ENCODE measurements at places on chromosomes 2 and 18.

GRCh38 chr18:48629730-48630324, 91.0 kb downstream of the CTIF start:
- DNase-seq = peak; percentile 85

- peak; percentile 31 for DNase-seq
Measured at GRCh38 chr2:180980943-180981911, 822 bp downstream of the UBE2E3 start.

DNA sequence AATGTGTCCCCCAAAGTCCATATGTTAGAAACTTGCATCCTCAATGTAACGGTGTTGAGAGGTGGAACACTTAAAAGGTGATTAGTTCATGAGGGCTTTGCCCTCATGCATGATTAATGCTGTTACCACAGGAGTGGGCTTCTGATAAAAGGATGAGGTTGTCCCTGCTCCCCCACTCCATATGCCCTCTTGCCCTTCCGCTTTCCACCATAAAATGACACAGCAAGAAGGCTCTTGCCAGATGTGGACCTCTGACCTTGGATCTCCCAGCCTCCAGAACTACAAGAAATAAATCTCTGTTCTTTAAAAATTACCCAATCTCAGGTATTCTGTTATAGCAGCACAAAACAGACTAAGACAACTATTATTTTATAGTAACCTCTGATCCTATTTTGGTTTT, 412.1 kb downstream of the NBAS start:
- no peak for DNase-seq

DNA sequence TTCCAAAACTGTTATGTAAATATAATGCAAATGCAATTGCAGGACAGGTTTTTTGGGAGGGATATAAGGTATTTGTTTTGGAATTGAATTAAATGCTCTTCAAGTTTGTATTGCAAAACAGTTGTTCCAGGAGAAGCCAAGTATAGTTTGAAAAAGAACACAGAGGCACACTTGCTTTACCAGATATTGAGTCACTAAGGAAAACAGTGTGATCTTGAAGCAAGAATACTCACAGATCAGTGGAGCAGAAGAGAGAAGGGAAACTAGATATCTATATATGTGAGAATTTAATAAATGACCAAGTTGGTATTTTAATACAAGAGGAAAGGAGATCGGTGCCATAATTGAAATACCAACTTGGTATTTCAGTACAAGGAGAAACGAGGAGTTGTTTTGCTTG, 178.9 kb downstream of the CAPN13 start:
- DNase-seq = no peak

- DNase-seq = no peak
Measured at GRCh38 chr2:134212746-134213145, 41.1 kb upstream of the MGAT5 start.

GRCh38 chr2:233692648-233693047, at the start of gene UGT1A6:
Gene UGT1A6, plus strand, starts transcription at chr2:233692890. Its CDS starts 115 bp downstream, at chr2:233693005.
- DNase-seq = no peak

DNA sequence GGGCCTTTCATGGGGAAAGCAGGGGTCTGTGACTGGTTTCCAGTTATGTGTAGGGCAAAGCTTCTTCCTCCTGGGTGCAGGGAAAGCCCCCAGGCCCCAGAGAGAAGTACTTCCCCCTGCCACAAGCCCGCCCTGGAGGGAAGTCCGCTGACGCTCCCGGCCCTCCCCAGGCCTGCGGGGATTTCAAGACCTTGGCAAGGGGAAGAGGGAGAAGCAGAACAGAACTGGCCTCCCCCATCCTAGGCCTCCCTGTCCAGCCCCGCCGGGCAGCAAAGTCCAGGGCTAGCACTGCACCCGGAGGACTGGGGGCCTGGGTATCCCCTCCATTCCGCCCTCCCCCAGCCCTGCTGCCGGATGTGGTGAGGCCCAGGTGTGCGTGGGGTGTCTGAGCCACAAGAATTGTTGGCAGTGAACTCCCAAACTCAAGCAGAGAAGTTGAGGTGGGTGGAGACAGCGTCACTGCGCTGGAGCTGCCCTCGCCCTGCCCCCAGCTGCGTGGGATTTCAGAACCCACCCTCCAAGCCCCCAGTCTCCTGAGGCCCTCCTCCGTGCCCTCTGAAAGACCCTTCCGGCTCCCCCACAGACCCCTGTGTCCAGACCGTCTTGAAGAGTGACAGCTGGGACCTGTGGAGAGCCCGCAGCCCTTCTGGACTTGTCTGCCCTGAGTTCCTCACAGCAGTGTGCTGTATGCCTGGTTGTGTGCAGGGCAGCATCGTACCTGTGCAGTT, 1.1 kb upstream of the DUSP2 start:
- DNase-seq = no peak

DNA sequence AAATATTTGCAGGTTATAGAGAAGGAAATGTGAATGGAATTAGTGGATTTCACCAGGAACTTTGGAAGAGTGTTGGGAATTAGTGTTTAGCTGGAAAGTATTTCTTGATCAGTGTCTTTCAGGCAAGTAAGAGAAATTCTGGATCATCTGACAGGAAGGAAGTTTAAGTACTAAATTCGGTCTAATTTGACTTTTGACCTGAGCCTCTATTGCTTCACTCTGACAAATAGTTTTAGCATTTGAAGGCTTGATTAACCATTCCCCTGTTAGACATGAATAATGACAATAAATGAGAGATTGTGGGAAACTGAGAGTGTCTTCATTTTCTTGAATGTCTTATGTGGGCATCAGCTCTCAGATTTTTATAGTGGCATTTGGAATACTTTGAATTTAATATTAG, 16.0 kb downstream of the CCNT2 start:
- DNase-seq = no peak

All from RPMI7951 (cell line).